ENCODE measurements at places on chromosomes 1 and 21.

DNA sequence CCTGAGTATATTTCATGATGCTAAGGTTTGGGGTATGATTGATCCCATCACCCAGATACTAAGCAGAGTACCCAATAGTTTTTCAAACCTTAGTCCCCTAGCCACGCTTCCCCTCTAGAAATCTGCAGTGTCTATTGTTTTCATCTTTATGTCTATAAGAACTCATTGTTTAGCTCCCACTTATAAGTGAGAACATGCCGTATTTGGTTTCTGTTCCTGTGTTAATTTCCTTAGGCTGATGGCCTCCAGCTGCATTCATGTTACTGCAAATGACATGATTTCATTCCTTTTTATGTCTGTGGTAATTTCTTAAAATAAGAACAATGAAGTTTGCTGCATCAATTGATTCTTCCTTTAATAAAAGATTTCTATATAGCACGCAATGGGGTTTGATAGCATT, 301.3 kb downstream of the PLPP3 start:
- no peak for DNase-seq

- no peak for DNase-seq
Observed at GRCh38 chr1:44947774-44948311, 38.6 kb downstream of the EIF2B3 start.

- no peak for DNase-seq
Observed at GRCh38 chr1:234216116-234216703, 157.0 kb upstream of the COA6 start.

- no peak for DNase-seq
Observed at GRCh38 chr1:79448426-79448825, 441.9 kb upstream of the ADGRL4 start.

- no peak for DNase-seq
Observed at GRCh38 chr1:171346881-171347280, 32.9 kb downstream of the FMO4 start.

GRCh38 chr1:248585266-248585665, 10.7 kb upstream of the OR2T34 start:
- no peak for DNase-seq

- no peak for DNase-seq
Observed at GRCh38 chr1:156922986-156923669, 2.7 kb downstream of the LRRC71 start.

- no peak for DNase-seq
Observed at GRCh38 chr1:224124220-224124619, 10.3 kb downstream of the FBXO28 start.

- no peak for DNase-seq
Observed at GRCh38 chr1:59340411-59341307, 43.8 kb downstream of the FGGY start.

GRCh38 chr1:109617291-109617801, 2.1 kb downstream of the GNAT2 start:
- DNase-seq, result no peak
